GM12878 (cell line): ENCODE measurements at places on chromosomes 3 and 15. TPM values are rescaled to one million over a fixed set of nuclear protein-coding genes. Genes with fewer than 3 reads are reported as not detected.

Gene HCLS1
- 271 and 282 TPM in 2 replicates for polyA plus RNA-seq

Gene ZNF592
- 7.9 and 9.0 TPM in 2 replicates for polyA plus RNA-seq

Gene ZPLD1
- polyA plus RNA-seq, result not detected in 2 replicates

Gene THRB
- polyA plus RNA-seq, result not detected in 2 replicates

Gene CCR9
- 0.52 TPM in 2 replicates for polyA plus RNA-seq

Gene PPP1R2
- 87.4 and 88.6 TPM in 2 replicates for polyA plus RNA-seq
